T-helper 1 cell (primary cell): ENCODE measurements at places on chromosomes 4 and X.

DNA sequence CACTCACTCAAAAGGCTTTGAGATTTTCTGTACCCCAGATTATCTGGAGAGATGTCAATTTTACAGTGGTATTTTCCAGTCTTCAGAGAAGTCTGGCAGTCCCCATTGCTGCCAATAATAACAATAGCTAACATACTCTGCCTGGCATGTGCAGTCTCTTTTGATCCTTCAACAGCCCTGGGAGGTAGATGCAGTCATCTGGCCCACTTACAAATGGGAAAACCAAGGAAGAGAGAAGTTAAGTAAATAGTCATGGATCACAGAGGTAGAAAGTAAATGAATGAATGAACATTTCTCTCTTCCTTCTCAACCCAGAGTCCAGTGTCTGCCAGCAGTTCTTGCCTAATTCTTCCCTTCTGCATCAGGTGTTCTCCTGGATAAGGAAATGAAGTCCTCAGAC lies 113.0 kb upstream of the EDNRA start:
- DNase-seq, result no peak

GRCh38 chr4:165106518-165106917 lies 6.1 kb downstream of the TMEM192 start:
- no peak for DNase-seq

DNA sequence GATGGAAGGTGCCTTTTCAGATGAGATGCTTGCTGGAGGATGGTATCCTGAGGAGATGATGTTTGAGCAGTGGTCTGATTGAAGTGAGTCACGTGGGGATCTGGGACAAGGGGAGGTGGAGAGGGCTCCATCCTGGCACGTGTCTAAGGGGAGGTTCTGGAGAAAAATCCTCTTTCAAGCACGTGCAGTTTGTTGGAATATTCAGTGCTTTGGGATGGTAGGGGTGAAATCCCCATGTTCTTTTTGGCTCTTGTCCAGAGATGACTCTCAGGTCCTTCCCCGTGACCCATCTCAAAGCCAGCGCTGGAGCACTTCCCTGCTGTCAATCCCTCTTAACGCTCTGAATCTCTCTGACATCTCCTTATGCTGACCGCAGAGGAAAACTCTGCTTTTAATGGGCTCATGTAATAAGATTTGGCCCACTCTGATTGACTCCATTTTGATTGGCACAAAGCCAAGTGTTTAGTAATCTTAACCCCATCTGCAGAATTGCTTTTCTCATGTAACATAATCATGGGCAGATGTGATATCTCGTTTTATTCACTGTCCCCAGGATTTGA lies 10.8 kb upstream of the KLKB1 start:
- DNase-seq, result no peak

DNA sequence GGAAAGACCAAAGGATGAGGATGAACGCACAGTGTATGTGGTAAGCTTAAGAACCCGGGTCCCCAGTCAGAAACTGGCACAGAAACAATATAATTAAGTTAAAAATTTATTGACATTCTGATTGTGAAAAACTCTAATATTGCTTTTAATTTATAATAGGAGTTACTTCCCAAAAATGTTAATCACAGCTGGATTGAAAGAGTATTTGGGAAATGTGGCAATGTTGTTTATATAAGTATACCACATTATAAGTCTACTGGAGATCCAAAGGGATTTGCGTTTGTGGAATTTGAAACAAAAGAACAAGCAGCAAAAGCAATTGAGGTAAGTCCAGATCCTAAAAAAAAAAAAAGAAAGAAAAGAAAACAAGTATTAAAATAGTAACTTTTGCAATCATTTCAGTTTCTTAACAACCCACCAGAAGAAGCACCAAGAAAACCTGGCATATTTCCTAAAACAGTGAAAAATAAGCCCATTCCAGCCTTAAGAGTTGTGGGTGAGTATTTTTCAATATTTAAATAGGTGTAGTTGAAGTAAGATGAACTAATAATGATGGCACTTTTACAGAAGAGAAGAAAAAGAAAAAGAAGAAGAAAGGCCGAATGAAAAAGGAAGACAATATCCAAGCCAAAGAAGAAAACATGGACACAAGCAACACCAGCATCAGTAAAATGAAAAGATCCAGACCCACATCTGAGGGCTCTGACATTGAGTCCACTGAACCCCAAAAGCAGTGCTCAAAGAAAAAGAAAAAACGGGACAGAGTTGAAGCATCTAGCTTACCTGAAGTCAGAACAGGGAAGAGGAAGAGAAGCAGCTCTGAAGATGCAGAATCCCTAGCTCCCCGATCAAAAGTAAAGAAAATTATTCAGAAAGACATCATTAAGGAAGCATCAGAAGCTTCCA lies 9.9 kb downstream of the LARP7 start:
- DNase-seq, result no peak

DNA sequence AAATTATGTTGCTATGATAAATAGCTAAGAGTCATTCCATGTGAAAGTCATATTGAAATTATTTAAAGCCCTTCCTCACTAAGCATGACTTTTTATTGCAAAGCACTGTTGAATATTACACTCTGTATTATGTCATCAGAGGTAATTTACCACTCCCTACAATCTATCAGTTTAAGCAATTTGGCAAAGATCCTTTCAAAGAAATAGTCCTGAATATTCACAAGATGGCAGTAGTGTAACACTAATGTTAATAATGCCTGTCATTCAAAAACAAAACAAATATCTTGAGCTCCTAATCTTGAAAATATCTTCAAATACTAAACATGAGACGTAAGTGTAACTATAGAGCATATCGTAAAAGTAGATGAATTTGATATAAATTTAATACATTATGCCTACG lies 208.6 kb upstream of the TECRL start:
- no peak for DNase-seq

- no peak for DNase-seq
Observed at GRCh38 chr4:142715727-142716126, 130.4 kb downstream of the INPP4B start.

DNA sequence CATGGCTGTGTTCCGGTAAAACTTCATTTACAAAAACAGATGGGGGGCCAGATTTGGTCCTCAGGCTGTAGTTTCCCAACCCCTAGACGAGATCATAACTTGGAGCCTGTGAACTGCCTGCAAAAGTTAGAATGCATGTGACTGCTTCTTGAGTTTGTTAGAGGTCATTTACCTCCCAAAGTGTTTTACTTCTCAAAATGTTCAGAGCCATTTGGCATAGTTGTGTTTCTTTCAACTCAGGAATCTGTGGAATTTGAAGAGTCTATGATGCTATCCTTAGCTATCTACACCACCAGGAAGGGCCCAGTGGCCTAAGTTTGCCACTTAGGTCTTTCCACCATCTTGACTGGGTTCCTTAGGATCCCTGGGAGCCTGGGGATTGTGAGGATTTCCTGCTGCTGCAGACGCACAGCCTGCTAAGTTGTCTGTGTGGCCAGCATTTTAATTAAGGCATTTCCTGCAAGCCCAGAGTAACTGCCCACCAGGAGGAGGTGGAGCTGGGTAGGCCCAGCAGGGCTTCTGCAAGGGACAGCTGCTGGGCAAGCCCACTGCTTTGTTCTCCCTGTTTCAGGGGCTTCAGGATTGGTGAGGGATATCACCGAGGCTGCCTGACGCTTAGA lies 53.1 kb downstream of the CCNI start:
- no peak for DNase-seq

DNA sequence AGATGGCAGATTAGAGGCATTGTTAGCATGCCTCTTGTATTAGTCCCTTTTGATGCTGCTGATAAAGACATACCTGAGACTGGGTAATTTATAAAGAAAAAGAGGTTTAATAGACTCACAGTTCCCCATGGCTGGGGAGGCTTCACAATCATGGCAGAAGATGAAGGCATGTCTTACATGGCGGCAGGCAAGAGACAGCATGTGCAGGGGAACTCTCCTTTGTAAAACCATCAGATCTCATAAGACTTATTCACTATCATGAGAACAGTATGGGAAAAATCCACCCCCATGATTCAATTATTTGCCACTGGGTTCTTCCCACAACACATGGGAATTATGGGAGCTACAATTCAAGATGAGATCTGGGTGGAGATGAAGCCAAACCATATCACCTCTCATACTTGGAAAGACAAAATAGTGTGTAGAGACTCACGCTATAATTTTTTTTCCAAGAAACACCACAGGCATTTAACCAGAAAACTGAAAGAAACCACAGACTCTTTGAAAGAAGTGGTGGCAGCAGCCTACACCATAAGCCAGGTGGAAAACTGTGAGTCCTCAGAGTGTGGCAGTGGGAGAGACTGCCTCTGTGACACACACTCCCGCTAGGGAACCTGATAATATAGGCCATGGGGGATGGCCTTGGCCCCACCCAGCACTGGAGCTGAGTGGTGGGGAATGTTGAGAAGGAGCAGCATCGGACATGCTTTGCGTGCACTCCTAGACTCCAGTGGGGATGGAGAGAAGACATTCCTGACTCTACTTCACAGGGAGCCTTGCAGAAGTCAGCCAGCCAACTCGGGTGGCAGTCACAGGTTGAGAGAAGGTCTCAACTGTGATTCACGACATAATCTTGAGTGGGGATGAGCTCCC lies 51.5 kb downstream of the SLC2A9 start:
- no peak for DNase-seq

- DNase-seq, result no peak
Observed at GRCh38 chrX:19924285-19924684, 36.9 kb upstream of the SH3KBP1 start.

DNA sequence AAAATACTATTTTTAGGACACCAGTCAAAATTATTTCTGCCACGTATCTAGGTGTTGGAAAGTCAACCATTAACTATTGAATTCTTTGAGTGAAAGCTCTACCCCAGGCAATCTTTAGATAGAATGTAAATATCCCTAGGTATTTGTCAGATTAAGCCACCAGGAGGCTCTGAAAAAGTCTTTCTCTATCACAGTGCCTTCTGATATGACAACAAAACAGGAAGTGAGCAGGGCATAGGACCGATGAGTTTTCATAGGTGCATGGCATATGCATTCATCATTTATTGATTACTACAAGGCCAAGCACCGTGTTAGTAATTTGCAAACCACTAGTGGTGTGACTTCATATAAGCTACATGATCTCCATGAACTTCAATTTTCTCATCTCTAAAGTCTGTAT lies 333.6 kb upstream of the F9 start:
- no peak for DNase-seq

DNA sequence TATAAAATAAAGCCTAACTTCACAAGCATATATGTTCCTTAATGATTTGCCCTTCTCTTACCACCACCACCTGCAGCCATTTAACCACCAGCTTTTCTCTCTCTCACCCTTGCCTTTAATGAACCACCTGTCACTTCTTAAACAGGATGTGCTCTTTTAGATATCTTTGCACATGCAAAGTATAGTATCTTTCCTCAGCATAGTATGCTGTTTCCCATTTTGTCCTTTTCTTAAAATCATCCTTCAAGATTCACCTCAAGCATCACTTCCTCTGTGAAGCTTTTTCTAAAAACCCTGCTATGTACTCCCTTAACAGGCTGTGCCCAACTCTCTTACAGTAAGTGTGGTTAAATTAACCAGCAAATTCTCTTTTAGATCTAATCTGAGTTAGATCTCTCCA lies 8.2 kb upstream of the CNOT6L start:
- DNase-seq, result peak; percentile 3
